ENCODE measurements at places on chromosomes 1 and 21.

GRCh38 chr1:60637651-60638050 is 444.7 kb upstream of the NFIA start:
- no peak for DNase-seq

DNA sequence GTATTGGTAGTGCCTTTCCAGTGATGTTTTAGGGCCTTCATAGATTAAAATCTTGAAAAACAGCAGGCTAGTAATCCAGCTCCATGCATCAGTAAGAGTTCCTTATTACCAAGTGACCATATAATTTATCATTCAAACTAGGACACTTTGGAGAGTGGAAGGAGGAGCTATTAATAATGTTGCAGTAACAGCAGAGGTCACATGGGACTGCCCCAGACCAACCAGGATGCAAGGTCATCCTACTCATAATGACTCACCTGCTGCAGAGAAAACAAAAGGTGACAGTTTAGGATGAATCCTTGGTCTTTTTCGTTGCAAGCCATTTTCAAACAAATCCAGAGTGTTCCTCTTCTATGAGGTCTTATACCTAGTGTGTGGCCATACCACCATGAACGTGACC is 187.4 kb downstream of the NUF2 start:
- no peak for DNase-seq

DNA sequence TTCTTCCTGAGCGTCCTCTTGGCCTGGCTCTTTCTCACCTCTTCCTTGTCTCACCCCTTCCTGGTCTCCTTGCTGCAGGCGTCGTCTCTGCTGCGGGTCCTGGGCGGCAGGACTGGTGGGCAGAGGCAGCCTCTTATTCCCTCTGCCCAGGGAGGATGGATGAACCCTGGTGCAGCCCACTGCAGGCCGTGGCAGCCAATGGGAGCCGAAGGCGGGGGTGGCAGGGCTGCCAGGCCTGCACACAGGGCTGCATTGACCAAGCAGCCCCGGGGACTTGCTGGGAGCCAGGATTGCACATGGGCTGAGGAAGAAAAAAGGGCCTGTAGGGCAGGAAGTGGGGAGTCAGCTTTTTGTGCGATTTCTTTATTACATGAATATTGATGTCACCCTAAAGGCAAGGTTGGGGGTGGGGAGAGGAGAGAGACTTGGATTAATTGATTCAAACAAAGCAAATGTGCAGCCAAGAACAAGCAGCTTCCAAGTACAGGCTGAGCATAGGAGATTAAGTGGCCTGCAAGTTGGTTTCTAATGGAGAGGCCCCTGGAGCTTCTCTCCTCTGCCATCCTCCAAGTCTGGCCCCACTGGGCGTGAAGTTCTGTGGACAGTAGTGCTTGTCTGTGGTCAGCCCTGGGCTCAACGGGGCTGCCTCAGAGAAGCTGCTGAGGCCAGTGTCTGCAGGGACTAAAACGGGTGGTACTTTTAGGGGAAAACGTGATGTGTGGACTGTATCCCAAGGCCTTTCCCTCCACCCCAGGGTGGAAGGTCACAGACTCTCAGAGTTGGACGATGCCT is at the start of gene S100B:
S100B (minus strand) TSS at position 108 of the 792 bp plus-strand sequence. CDS start 2,667 bp downstream, outside the sequence.
- DNase-seq: no peak

DNA sequence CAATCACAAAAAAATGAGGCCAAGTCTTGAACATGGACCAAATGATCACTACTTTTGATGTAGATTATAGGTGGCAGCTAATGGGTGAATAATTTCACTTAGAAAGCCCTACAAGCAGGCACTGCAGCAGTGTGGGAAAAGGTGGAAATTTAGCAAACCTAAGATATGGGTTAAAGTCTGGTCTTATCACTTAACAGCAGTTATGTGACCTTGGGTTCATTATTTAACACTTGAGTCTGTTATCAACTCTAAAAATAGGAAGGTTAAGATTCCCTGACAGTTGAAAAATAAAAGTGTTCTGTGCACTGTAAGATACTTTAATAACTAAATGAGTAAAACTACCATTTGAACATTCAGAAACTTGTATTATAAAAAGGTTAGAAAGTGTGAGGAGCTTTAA is 47.5 kb downstream of the SSX2IP start:
- DNase-seq: no peak

- DNase-seq: peak; percentile 84
These were observed 29.7 kb downstream of the PBX1 start for GRCh38 chr1:164588516-164589341.

GRCh38 chr1:12170263-12170671 is 3.5 kb downstream of the TNFRSF1B start:
- no peak for DNase-seq
